Foreskin melanocyte (primary cell): ENCODE measurements at places on chromosomes 16 and 17.

GRCh38 chr17:56213031-56213430 lies 59.8 kb downstream of the ANKFN1 start:
- DNase-seq = no peak

GRCh38 chr16:50591800-50592771 lies 43.9 kb downstream of the NKD1 start:
- DNase-seq = no peak

GRCh38 chr17:32323046-32323445 lies 18.9 kb downstream of the C17orf75 start:
- no peak for DNase-seq

DNA sequence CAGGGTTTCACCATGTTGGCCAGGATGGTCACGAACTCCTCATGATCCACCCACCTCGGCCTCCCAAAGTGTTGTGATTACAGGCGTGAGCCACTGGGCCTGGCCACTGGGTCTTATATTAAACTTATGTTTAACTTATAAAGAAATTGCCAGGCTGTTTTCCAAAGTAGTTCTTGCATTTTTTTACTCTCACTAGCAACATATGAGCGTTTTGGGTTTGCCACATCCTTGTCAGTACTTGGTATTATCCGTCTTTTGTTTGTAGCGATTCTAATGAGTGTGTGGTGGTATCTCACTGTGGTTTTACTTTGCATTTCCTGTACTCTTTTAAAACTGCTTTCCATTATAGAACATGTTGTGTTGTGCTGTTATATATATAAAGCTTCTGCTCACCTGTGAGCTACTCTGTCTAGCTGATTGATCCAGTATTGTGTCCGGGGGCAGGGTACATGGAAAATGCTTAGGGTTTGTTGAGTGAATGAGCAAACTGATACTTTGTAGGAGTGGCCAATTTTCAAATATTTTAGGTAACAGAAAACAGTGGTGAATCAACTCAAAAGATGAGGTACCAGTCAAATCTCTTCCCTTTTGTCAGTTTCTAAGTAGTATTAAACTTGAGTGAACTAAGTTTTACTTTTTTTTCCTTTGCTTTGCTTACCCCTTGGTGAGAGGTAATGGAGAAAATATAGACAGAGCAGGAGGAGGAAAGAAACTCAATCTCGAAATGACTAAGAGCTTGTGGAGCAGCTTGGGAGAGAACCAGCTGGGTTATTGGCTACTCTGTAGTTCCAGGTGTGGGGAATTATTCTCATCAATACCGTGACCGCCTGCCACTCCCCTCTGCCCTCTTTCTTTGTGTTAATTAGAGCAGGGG lies 75.8 kb downstream of the PITPNC1 start:
- no peak for DNase-seq

DNA sequence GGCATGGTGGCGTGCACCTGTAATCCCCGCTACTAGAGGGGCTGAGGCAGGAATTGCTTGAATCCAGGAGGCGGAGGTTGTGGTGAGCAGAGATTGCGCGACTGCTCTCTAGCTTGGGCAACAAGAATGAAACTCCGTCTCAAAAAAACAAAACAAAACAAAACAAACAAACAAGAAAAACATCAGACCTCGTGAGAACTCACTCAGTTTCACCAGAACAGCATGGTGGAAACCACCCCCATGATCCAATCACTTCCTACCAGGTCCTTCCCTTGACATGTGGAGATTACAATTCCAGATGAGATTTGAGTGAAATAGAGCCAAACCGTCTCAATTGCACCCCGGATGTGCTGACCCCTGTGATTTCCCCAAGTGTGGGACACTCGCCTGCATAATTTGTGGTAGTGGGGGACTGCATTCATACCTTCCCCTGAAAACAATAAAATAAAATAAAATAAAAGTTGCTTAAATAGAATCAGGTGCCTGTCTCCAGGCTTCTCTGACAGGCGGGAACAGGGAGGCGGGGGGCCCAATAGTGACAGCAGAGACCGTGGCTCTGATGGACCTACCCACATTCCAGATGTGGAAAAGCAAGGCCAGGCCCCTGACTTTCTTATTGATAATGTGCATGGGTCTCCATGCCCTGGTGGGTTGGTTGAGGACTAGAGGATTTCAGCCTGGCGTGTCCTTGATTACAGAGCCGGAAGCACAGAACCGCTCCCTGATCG lies 13.1 kb downstream of the ZSCAN10 start:
- DNase-seq = no peak

GRCh38 chr16:84765616-84766580 lies 53.9 kb upstream of the CRISPLD2 start:
- no peak for DNase-seq

DNA sequence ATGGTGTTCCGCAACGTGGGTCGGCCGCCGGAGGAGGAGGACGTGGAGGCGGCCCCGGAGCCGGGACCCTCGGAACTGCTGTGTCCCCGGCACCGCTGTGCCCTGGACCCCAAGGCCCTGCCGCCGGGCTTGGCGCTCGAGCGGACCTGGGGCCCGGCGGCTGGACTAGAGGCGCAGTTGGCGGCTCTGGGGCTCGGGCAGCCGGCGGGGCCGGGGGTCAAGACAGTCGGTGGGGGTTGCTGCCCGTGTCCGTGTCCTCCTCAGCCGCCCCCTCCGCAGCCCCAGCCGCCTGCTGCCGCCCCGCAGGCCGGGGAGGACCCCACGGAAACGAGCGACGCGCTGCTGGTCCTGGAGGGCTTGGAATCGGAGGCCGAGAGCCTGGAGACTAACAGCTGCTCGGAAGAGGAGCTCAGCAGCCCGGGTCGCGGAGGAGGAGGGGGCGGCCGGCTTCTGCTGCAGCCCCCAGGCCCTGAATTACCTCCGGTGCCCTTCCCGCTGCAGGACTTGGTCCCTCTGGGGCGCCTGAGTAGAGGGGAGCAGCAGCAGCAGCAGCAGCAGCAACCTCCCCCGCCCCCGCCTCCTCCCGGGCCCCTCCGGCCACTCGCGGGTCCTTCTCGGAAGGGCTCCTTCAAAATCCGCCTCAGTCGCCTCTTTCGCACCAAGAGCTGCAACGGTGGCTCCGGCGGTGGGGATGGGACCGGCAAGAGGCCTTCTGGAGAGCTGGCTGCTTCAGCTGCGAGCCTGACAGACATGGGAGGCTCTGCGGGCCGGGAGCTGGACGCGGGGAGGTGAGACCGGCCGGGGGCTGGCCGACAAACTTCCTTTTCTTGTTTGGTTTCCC lies 821 bp downstream of the SOCS7 start:
- DNase-seq = no peak

DNA sequence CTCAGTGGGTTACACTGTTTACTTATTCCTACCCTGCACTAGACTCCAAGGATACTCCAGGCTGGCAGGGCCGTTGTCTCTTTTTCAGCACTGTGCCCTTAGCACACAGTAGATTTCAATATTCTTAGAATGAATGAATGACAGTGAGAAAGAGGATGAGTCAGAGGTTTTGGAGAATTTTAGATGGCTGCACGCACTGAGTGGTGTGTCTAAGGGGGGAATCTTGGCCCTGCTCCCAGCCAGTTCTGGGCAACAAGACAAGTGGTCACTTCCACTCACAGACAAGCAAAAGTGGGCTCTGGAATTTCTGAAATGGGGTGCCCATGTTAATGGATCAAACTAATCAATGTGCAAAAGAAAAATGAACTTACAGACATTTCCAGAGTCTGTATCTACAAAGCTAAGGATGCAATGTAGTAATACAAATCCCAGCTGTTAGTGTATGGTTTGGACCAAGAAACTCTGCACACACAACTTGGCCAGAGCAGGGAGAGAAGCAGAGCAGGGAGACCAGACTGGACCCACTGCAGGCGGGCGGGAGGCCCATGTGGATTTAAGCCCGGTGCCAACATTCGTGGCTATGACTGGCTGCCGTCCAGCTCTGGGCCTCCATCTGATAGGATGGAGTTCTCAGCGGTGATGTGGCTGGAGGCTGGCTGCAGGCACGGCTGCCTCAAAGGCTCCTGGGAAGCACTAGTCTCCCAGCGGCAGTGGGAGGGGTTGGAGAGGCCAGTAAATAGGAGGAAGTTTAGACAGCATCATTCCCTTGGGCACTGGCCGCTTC lies 95.6 kb upstream of the CDYL2 start:
- peak; percentile 89 for DNase-seq

GRCh38 chr16:11610580-11610979 lies 23.9 kb upstream of the LITAF start:
- no peak for DNase-seq

GRCh38 chr16:74224828-74225612 lies 71.6 kb upstream of the PSMD7 start:
- DNase-seq = peak; percentile 3

- DNase-seq = no peak
Measured at GRCh38 chr17:50596191-50597037, 35.9 kb downstream of the CACNA1G start.

DNA sequence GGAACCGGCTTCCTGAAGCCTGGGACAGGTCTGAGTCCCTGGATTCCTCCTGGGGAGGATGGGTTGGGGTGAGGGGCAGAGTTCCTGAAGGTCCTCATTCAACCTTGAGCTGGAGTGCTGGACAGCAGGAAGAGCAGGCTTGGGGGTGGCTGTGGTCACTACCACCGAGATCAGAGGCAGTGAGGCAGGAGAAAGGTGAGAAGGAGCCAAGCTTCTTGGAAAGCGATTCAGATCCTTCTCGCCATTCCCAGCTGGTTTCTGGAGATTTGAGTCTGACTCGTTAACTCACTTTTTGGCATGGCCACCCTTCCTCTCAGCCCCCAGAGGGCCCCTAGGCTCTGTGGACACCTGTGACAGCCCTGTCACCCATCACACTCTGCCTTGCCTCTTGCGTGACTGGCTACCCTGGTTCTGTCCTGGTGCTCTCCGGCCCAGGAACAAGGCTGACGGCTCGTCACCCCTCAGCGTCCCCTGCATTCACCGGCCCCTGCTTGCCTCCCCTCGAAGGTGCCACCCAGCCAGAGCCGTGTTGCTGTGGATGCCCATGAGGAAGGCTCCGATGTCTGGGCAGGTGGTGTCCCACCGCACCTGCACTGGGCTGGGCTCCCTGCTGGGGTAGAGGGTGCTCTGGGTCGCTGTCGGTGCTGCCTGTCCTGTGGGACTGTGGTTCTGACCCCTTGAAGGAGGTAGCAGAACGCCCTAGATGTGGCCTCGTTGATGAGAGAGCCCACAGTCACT lies 9.7 kb upstream of the TIMP2 start:
- no peak for DNase-seq

DNA sequence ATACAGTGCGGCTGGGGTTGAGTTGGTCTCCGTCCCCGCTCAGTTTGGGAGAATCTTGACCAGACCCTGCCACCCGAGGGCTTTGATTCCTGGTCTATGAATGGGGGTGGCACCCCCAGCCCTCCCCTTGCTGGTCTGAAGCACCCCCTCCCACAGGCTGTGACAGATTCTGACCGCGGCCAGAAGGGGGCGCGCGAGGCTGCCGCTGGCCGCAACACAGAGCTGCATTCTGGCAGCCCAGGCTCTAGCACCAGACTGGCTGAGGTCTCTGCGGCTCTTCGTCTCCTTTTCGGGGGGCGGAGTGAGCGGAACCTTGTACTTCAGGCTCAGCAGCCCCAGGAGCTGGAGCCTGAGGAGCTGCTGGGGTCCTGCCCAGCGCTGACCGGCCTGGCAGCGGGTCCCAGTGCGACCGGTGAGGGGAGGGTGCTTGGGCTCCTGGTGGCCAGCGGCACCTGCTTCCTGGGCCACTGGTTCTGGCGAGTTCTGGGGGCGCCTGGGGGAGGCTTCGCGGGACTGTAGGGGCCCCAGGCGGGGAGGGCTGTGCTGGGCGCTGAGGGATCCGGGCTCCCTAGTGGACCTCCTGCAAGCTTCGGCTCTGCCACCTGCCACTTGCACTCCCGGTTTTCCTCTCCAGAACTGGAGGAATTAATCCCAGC lies 1011.6 kb downstream of the KCNJ18 start:
- no peak for DNase-seq

GRCh38 chr16:48277158-48277557 lies 29.8 kb upstream of the ABCC11 start:
- no peak for DNase-seq

DNA sequence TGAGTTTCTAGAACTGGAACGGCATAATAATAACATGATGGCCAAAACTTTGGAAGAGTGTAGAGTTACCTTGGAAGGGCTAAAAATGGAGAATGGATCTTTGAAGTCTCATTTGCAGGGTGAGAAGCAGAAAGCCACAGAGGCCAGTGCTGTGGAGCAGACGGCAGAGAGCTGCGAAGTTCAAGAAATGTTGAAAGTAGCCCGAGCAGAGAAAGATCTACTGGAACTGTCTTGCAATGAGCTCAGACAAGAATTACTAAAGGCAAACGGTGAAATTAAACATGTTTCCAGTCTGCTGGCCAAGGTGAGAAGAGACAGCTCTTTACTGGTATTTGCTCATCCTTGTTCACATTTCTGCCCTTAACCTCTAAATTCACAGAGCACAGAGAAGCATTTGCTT lies 196.4 kb downstream of the SPECC1 start:
- DNase-seq = no peak

GRCh38 chr17:75181608-75182318 lies 996 bp downstream of the SUMO2 start:
- no peak for DNase-seq

DNA sequence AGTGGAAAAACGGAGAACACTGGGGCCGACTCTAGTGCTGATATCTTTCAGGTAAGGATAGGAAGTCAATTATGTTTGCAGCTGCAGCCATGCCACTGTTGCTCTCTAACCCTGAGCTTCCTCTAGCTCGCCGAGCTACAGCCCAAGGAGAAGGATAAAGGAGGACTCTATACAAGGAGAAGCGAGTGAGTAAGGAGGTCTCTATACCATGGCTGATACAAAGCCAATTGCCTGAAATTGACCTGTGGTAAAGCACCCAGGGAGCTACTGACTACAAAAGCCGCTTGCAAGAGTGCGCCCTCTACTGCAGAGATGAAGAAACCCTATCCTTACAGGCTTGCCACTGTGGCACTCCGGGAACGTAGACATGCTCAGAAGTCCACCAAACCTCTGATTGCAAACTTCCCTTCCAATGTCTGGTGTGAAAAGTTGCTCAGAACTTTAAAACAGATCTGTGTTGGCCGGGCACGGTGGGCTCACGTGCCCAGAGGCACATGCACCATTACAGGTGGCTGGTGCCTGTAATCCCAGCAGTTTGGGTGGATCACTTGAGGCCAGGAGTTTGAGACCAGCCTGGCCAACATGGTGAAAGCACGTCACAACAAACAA lies 10.8 kb upstream of the SLC46A1 start:
- peak; percentile 43 for DNase-seq

DNA sequence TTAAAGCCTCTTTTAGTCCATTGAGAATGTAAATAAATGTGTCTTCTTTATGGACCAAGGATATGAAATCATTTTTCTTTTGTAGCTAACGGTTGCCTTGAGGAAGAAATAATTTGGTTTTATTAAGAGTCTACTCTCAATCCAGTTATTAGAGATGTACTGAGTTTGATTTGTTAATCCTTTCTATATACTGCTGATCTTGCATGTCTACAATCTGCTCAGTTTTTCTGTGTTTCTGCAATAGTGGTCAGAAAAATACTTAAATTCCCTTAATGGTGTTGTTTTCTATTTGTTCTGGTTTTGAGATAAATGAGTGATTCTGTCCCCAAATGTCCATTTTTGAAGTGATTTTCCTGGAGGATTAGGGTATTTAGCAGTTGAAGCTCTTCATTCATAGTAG lies 54.9 kb downstream of the CYLD start:
- DNase-seq = no peak

- DNase-seq = no peak
Measured at GRCh38 chr17:78234261-78234865, 2.9 kb downstream of the TMEM235 start.
